ENCODE measurements at places on chromosomes 6 and 20. TPM values are rescaled to one million over a fixed set of nuclear protein-coding genes. Genes with fewer than 3 reads are reported as not detected.

GRCh38 chr6:72702421-72702820 lies 80.6 kb downstream of the KCNQ5 start:
- no peaks in the 10 kb centered on the region for H3K27me3 ChIP-seq
- no peaks in the 10 kb centered on the region for H3K36me3 ChIP-seq
- H3K4me1 ChIP-seq: no peaks in the 10 kb centered on the region
- DNase-seq: no peak
- H3K27ac ChIP-seq: no peak overlapping the region

- H3K27ac ChIP-seq: no peak overlapping the region
- no peaks in the 10 kb centered on the region for H3K27me3 ChIP-seq
- H3K4me1 ChIP-seq: no peaks in the 10 kb centered on the region
- DNase-seq: no peak
Measured at GRCh38 chr6:70080443-70081070, 214.2 kb downstream of the COL19A1 start.

- H3K27ac ChIP-seq: no peak overlapping the region
- peaks cover 21% of the 10 kb centered on the region for H3K4me1 ChIP-seq
- H3K27me3 ChIP-seq: no peaks in the 10 kb centered on the region
- H3K4me3 ChIP-seq: no peak overlapping the region
- no peak for DNase-seq
Measured at GRCh38 chr6:37821446-37821845, 1.9 kb downstream of the ZFAND3 start.

- no peaks in the 10 kb centered on the region for H3K27me3 ChIP-seq
- H3K4me1 ChIP-seq: no peaks in the 10 kb centered on the region
- no peak for DNase-seq
- no peak overlapping the region for H3K4me3 ChIP-seq
- H3K27ac ChIP-seq: no peak overlapping the region
Measured at GRCh38 chr20:3010985-3011723, 32.3 kb upstream of the GNRH2 start.

DNA sequence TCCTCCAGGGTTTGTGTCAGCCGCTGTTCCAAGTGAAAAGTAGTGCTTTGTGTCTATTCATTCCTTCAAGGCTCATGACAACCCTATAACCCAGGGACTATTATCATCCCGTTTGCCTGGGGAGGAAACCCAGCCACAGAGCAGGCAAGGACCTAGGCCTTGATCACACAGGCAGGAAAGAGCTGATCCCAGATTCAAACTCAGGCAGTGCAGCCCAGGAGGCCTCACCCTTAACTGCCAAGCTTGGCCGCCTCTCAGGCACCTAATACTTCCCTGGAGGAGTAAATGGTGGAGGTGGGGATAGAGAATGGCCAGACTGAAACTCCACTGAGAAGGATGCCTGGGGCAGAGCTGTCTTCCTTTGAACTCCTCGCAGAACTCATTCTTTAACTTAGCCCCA lies 215.1 kb upstream of the QKI start:
- no peak overlapping the region for H3K27ac ChIP-seq
- no peak for DNase-seq
- H3K27me3 ChIP-seq: no peaks in the 10 kb centered on the region

DNA sequence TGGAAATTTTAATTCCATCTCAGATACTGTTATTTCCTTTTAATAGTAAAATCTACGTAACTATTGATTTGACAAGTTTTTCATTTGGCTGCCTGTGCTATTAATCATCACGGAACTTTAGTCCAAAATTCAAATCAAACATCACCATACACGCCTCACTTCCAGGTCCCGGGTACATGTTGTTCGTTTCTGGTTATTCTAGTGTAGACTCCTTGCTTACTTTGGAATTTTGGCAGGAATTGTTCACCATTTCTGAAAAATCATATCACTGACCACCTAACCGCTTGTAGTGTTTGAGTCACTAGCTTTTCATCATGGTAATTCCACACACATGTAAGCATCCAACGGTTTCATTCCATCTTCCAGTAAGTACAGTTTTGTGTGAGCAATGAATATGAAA lies 98.0 kb upstream of the NHSL1 start:
- no peak overlapping the region for H3K27ac ChIP-seq
- H3K4me3 ChIP-seq: no peak overlapping the region
- peaks cover 2% of the 10 kb centered on the region for H3K4me1 ChIP-seq
- no peaks in the 10 kb centered on the region for H3K27me3 ChIP-seq
- H3K36me3 ChIP-seq: no peaks in the 10 kb centered on the region

DNA sequence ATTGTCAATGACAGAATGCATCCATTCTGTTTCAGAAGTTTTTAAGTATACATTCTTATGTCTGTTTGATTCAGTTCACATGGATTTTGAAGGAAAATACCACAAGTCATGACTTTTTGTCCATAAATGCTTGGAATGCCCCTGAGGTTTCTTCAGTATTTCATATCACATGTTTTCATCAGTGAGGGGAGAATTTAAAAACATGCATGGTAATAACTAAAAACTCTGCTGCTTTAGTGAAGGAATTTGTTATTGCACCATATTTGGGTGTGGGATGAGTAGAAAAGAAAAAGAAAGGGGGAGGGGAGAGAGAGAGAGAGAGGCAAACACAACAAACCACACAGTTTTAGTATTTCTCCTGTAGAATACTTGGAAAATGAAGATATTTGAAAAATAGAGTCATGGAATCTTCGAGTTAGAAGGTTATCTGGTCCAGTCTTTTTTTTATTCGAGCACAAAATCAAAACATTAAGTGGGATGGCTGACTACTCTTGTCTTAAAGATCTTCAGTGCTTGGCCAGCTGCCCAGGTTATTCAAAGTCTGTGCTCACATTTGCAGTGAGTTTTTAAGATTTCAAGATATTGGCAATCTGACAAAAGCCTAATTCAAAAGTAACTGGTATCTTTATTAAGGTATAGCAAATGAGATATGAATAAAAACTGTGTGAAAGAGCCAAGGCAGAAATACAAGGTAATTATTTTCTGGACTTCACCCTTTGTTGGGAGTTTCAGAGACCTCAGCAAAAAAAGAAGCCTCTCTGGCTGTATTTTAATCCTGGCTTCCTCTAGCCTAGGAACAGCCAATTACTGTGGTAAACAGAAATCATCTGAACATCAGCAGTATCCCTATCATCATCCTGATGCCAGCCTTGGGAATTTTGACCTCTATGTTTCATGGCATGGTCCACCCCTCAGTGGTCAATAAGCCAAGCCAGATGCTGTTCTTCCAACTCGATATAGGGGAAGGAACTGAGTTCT lies 687.9 kb upstream of the CITED2 start:
- no peaks in the 10 kb centered on the region for H3K27me3 ChIP-seq
- H3K36me3 ChIP-seq: no peaks in the 10 kb centered on the region
- no peaks in the 10 kb centered on the region for H3K4me1 ChIP-seq
- H3K4me3 ChIP-seq: no peak overlapping the region

- peak overlapping the region; percentile 68 for H3K27ac ChIP-seq
- no peaks in the 10 kb centered on the region for H3K27me3 ChIP-seq
- no peak for DNase-seq
Measured at GRCh38 chr20:227439-228105, 514 bp downstream of the DEFB129 start.

GRCh38 chr6:27872642-27873020 lies 39.6 kb downstream of the OR2B2 start:
- H3K36me3 ChIP-seq: no peaks in the 10 kb centered on the region
- no peaks in the 10 kb centered on the region for H3K27me3 ChIP-seq
- H3K4me3 ChIP-seq: peak overlapping the region; percentile 56
- H3K4me1 ChIP-seq: peaks cover 7% of the 10 kb centered on the region

DNA sequence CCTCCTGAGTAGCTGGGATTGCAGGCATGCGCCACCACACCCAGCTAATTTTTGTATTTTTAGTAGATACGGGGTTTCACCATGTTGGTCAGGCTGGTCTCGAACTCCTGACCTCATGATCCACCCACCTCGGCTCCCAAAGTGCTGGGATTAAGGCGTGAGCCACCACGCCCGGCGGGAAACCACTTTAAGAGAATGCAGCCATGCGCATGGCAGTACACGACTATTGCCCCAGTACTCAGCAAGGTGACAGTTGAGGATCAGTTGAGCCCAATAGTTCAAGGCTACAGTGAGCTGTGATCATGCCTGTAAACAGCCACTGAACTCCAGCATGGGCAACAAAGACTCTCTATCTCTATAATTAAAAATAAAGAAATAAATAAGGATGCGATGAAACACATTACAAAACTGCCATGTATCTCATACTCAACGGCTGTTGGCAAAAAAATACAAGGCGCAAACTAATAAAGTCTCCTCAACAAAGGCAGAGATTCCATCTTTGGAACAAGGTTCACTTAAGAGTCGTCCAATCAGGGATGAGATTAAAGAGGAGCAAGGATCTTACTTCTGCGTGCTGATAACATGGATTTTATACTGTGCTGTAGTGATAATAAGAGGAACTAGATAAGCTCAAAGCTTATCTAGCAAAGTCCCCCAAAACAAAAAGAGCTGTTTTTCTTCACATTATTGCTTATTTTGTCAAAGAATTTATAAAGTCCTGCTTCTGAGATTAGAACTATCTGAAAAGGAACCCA lies 51.1 kb downstream of the STAU1 start:
- peaks cover 24% of the 10 kb centered on the region for H3K36me3 ChIP-seq
- H3K27ac ChIP-seq: no peak overlapping the region
- DNase-seq: no peak

DNA sequence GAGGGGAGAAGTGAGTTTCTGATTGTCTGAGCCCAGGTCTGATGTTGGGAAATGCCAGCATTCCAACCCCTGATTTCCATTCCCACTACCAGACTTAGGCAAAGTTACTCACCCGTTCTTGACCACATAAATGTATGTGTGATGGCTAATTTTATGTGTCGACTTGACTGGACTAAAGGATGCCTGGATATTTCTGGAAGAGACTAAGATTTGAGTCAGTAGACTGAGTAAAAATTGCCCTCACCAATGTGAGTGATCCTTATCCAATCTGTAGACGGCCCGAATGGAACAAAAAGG lies 95.8 kb upstream of the TAB2 start:
- no peaks in the 10 kb centered on the region for H3K36me3 ChIP-seq
- H3K4me1 ChIP-seq: no peaks in the 10 kb centered on the region
- H3K27me3 ChIP-seq: no peaks in the 10 kb centered on the region
- H3K27ac ChIP-seq: no peak overlapping the region

DNA sequence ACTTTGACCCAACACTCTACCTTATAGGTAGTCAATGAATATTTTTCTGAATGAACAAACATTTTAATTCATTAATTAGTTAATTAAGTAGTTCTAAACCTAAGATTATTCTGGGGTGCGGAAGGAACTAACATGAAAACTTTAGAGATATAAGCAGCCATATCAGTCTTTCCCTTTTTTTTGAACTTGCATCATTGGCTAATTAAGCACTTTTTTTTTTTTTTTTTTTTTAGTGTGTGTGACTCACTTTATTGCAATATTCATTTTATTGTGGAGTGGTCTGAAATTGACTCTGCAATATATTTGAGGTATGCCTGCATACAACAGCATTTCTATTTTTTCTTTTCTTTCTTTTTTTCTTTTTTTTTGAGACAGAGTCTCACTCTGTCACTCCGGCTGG lies 21.8 kb upstream of the AMD1 start:
- H3K36me3 ChIP-seq: no peaks in the 10 kb centered on the region
- DNase-seq: no peak
- H3K27me3 ChIP-seq: no peaks in the 10 kb centered on the region
- H3K27ac ChIP-seq: no peak overlapping the region
- no peaks in the 10 kb centered on the region for H3K4me1 ChIP-seq

GRCh38 chr6:104887350-104887749 lies 27.6 kb upstream of the HACE1 start:
- H3K27ac ChIP-seq: no peak overlapping the region
- no peaks in the 10 kb centered on the region for H3K4me1 ChIP-seq
- no peak overlapping the region for H3K4me3 ChIP-seq
- no peaks in the 10 kb centered on the region for H3K36me3 ChIP-seq
- no peaks in the 10 kb centered on the region for H3K27me3 ChIP-seq

- H3K36me3 ChIP-seq: no peaks in the 10 kb centered on the region
- H3K27me3 ChIP-seq: no peaks in the 10 kb centered on the region
- H3K4me1 ChIP-seq: peaks cover 4% of the 10 kb centered on the region
- H3K4me3 ChIP-seq: no peak overlapping the region
Measured at GRCh38 chr6:30799210-30799609, 54.9 kb upstream of the IER3 start.

DNA sequence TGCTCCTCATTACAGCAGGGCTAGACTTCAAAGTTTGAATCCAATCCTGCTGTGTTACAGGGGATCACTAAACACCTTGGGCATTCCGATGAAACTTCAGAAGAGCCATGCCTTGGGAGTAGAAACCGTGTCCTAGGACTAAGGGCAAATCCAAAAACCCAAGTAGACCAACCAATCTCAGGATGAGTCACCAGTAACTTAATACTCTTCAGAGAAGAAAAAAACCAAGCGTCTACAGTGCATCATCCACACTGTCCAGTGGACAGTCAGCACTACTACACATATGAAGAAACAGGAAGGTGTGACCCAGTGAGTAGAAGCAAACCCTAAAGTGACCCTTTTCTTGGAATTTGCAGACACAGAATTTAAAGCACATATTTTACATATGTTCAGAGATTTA lies 39.5 kb upstream of the VAPB start:
- no peak overlapping the region for H3K27ac ChIP-seq
- no peaks in the 10 kb centered on the region for H3K4me1 ChIP-seq
- no peaks in the 10 kb centered on the region for H3K27me3 ChIP-seq

DNA sequence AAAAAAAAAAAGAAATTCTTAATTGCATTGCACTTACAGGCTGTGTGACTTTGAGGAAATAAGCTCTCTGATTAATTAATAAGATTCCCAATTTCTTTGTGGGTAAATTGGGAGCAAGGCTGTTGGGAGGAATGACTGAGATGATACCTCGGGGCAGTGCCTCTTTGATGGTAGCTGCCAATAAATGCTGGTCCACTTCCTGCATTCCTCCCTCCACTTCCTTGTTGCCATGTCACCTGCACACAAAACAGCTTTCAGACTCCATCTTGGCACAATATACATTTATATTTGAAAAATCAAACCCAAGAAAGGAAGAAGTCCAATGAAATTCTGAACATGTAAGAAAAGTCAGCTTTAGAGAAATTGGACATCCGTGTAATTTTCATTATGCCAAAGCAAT lies 45.1 kb downstream of the MTHFD1L start:
- DNase-seq: no peak
- H3K27ac ChIP-seq: no peak overlapping the region
- no peaks in the 10 kb centered on the region for H3K27me3 ChIP-seq

Gene MUCL3
- polyA plus RNA-seq: 0.02 TPM

Gene TBX18
- 1.3 TPM for polyA plus RNA-seq

Gene SLC22A16
- 1.0 TPM for polyA plus RNA-seq

Gene MACROD2
- 4.2 TPM for polyA plus RNA-seq

Gene COL11A2
- 5.5 TPM for polyA plus RNA-seq

Gene RWDD2A
- 4.3 TPM for polyA plus RNA-seq

Data from thymus (tissue), 14 donors.